Stimulated activated CD8-positive, alpha-beta memory T cell treated with anti-CD3 and anti-CD28 coated beads, Interleukin-4, amount 100 ng/mL, for 4 hours (primary cell): ENCODE measurements at places on chromosomes 7 and 10.

DNA sequence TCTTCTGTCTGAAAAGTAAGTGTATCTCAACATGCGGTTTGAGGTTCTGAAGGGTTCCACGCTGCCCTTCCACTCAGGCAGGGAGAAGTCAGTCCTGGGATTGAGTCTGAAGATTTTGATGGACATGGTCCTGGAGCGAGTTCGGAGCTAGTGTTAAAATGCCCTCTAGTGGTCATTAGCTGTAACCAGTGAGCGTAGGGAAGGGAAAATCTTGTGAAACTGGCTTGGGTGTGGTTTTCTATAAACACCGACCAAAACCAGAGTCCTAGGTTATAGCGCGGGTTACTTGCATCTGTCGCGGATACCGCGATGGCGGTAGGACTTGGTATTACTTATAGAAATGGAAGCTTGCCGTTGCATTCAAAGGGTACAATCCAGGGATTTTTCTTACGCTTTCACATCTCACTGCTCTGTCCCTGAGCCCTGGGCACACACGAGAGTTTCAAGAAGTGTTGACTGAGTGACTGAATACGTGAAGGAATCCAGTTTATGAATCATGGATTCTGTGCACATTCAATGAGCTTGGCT, 348.2 kb upstream of the C7orf33 start:
- no peak for DNase-seq

- DNase-seq = no peak
Observed at GRCh38 chr10:60883187-60883586, 60.8 kb downstream of the RHOBTB1 start.

- DNase-seq = no peak
Observed at GRCh38 chr10:52741851-52742250, 30.7 kb downstream of the MBL2 start.

DNA sequence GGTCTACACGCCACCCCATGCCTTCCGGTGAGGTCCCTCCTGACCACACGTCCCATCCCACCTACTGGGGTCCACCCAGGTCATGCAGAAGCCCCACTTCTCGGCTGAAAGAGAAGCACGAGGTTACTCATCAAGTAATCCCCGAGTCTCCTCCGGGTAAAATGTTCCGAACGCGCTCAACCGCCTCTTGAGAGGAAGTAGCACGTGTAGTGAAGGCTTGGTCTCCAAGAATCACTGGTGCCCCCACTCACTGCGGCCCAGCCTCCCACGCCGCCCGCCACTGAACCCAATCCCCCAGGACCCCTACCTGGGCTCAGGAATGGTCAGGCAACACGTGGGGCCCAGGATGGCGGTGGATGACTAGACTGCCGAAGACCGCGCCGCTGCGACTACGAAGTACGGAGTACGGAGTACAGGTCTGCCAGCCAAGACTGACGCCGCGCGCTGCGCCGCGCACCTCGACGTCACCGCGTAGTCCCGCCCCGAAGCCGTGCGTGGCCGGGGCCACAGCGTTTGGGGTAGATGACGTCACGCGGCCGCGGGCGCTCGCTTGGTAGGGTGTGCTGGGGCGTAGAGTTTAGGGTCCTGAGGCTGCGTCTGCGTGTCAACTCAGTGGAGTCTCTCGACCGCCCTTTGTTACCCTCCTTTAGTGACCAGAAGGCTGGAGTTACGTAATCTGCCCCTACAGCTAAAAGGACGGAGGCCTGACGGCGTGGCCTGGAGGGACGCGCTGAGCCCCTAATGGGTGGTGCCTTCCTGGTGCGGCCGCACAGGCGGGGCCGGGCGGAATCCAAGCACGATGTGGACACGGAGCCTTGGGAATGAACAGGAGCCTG, 7.6 kb upstream of the MYO1G start:
- peak; percentile 90 for DNase-seq

DNA sequence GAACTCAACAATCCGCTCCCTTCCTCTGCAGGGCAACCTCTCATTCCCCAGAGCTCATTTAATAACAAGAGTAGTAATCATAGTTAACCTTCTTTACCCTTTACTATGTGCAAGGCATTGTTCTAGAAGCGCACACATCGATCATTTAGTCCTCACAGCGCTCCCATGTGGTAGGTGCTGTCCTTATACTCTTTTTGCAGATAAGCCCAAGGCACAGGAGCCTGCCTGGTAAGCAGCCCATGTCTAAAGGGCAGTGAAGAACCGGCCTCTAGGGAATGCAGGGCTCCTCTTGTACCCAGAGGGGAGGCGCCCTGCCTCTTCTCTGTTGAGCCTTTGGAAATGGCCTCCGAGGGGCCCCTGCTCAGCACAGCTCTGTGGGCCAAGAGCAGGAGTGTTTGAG, 14.3 kb downstream of the CHST3 start:
- DNase-seq = no peak

GRCh38 chr10:58265249-58265648, 2.4 kb downstream of the IPMK start:
- DNase-seq = no peak
